Heart right ventricle (tissue), 16 donors: ENCODE measurements at places on chromosomes 3 and 15. TPM values are rescaled to one million over a fixed set of nuclear protein-coding genes. Genes with fewer than 3 reads are reported as not detected.

The PLS1 gene
- 2.5 TPM for total RNA-seq

The TUSC7 gene
- total RNA-seq, result not detected

The RETNLB gene
- total RNA-seq, result not detected

The LAMB2 gene
- total RNA-seq, result 803 TPM

The ITIH1 gene
- total RNA-seq, result not detected

The UQCC5 gene
- total RNA-seq, result 98.0 TPM

The POC1A gene
- total RNA-seq, result 0.89 TPM

The IL1RAP gene
- total RNA-seq, result 3.9 TPM

The SEMA5B gene
- 1.3 TPM for total RNA-seq

The CLDN18 gene
- total RNA-seq, result not detected

The C3orf22 gene
- not detected for total RNA-seq

The SAXO2 gene
- 4.1 TPM for total RNA-seq

The MKRN3 gene
- not detected for total RNA-seq

GRCh38 chr3:9826815-9827573, 16.8 kb downstream of the RPUSD3 start:
- no peaks in the 10 kb centered on the region for H3K36me3 ChIP-seq
- H3K27me3 ChIP-seq, result no peaks in the 10 kb centered on the region
- H3K4me1 ChIP-seq, result no peaks in the 10 kb centered on the region
- no peak overlapping the region for H3K27ac ChIP-seq

GRCh38 chr15:78944669-78945407, at the start of gene CTSH:
Gene CTSH, minus strand, starts transcription at chr15:78945046. Its CDS starts 65 bp downstream, at chr15:78944981.
- H3K4me3 ChIP-seq, result peak within 1 kb of the TSS; percentile 65
- H3K4me1 ChIP-seq, result peaks cover 39% of the 10 kb centered on the region
- DNase-seq, result peak; percentile 79
- no peaks in the 10 kb centered on the region for H3K27me3 ChIP-seq

- H3K4me1 ChIP-seq, result peaks cover 59% of the 10 kb centered on the region
- DNase-seq, result peak; percentile 31
- H3K36me3 ChIP-seq, result no peaks in the 10 kb centered on the region
- no peaks in the 10 kb centered on the region for H3K27me3 ChIP-seq
- peak overlapping the region; percentile 98 for H3K4me3 ChIP-seq
Measured at GRCh38 chr3:184155644-184156521, 706 bp downstream of the DVL3 start.

GRCh38 chr3:6260551-6261191, 600.2 kb upstream of the GRM7 start:
- no peaks in the 10 kb centered on the region for H3K36me3 ChIP-seq
- H3K27me3 ChIP-seq, result no peaks in the 10 kb centered on the region
- no peaks in the 10 kb centered on the region for H3K4me1 ChIP-seq

- H3K27ac ChIP-seq, result no peak overlapping the region
- no peak overlapping the region for H3K4me3 ChIP-seq
- no peaks in the 10 kb centered on the region for H3K27me3 ChIP-seq
Measured at GRCh38 chr15:95431518-95431917, 899.0 kb upstream of the NR2F2 start.

DNA sequence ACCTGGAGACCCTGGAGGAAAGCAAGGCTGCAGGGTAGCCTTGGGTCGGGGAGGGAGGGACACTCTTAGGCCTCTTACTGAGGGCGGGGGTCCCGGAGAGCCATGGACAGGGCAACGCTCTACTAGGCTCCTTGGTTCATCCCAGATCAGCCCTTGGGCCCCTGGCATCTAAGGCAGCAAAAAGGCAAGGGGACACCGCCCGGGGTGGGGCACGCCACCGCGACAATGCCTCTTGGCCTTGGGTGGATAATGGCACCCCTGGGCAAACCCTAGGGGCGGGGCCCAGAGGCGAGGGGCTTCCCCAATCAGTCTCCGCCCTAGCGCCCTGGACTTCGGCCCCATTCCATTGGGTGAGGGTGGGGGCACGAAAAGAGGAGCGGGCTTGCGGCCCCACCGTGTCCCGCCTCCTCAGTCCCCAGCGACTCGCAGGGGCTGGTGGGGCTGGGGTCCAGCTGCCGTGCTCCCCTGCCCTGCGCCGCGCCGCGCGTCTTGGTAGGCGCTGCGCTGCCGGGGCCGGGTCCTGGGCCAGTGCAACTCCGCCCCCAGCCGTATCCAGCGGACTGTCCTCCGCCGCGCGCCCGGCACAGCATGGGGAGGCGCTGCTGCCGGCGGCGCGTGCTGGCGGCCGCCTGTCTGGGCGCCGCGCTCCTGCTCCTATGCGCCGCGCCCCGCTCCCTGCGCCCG, at the start of gene CHST13:
TSS of gene CHST13 (plus strand) at position 411 of the 684 bp plus-strand sequence. CDS start at position 589, 178 bp downstream.
- H3K36me3 ChIP-seq, result no peaks in the 10 kb centered on the region
- no peaks in the 10 kb centered on the region for H3K27me3 ChIP-seq
- no peak within 1 kb of the TSS for H3K27ac ChIP-seq

DNA sequence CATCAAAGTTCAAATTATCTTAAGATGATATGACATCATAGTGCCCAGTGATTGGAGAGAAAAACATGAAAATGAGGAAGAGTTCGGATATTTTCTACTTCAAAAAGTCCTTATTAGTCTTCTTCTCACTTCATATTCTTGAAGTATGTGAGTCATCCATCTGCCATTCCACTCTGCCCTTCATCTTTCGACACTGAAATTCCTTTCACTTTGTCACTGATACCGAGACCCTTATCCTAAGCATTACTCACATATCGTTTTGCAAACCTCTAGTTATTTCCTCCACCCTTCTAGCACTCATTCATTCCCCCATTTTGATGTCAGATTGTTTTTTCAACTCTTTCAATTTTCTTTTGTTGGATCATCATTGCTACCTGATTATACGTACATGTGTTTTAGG, 4.0 kb downstream of the OR5H14 start:
- H3K36me3 ChIP-seq, result no peaks in the 10 kb centered on the region
- DNase-seq, result no peak
- H3K27me3 ChIP-seq, result no peaks in the 10 kb centered on the region
- no peaks in the 10 kb centered on the region for H3K4me1 ChIP-seq

GRCh38 chr3:44624749-44625480, at the start of gene ZNF197:
Gene ZNF197, plus strand, starts transcription at chr3:44625036. Its CDS starts 4,119 bp downstream, at chr3:44629155.
- no peaks in the 10 kb centered on the region for H3K36me3 ChIP-seq
- H3K4me1 ChIP-seq, result peaks cover 41% of the 10 kb centered on the region
- DNase-seq, result peak; percentile 82
- peak within 1 kb of the TSS; percentile 96 for H3K27ac ChIP-seq
- no peaks in the 10 kb centered on the region for H3K27me3 ChIP-seq

DNA sequence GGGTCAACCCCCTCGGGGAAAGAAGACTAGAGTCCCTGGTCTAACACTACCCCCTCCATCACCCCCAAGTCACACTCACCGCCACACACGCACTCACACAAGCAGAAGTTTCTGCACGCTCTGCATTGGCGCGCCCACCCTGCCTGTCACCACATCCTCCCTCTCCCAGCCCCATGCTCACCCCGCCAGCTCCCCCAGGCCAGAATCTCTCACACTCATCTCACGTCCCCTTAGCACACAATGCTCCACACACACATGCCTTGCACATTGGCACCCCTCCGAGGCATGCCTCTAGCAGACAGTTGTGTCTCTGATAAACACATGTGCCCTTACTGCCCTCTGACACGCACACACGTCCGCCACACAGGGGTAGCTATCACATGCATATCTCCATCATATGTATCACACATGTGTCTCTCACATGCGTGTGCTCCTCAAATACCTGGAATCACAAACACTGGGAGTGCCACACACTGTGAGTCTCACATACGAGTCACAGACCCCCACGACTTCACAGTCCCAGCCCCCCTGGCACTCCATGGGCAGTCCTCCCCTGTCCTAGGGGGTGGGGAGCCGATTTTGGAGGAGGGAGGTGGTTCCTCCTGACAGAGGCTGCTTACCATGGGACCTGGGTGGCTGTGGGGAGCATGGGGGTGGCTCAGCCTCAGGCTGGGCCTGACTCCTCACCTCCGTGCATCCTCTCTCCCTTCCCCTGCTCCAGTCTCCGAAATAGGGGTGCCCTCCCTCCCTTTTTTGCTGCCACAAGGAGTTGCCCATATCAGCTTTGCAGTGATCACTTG, 898 bp downstream of the FBLN2 start:
- H3K4me1 ChIP-seq, result peaks cover 16% of the 10 kb centered on the region
- peaks cover 13% of the 10 kb centered on the region for H3K27me3 ChIP-seq
- H3K36me3 ChIP-seq, result no peaks in the 10 kb centered on the region
- peak overlapping the region; percentile 40 for H3K4me3 ChIP-seq
- DNase-seq, result no peak

GRCh38 chr3:52026041-52026440, 30.3 kb downstream of the DUSP7 start:
- H3K27me3 ChIP-seq, result no peaks in the 10 kb centered on the region
- DNase-seq, result no peak
- H3K4me1 ChIP-seq, result peaks cover 73% of the 10 kb centered on the region
- H3K4me3 ChIP-seq, result no peak overlapping the region
- no peaks in the 10 kb centered on the region for H3K36me3 ChIP-seq

GRCh38 chr3:128193168-128193567, 39.9 kb downstream of the EEFSEC start:
- H3K36me3 ChIP-seq, result no peaks in the 10 kb centered on the region
- H3K4me3 ChIP-seq, result no peak overlapping the region
- no peak for DNase-seq
- no peaks in the 10 kb centered on the region for H3K27me3 ChIP-seq

DNA sequence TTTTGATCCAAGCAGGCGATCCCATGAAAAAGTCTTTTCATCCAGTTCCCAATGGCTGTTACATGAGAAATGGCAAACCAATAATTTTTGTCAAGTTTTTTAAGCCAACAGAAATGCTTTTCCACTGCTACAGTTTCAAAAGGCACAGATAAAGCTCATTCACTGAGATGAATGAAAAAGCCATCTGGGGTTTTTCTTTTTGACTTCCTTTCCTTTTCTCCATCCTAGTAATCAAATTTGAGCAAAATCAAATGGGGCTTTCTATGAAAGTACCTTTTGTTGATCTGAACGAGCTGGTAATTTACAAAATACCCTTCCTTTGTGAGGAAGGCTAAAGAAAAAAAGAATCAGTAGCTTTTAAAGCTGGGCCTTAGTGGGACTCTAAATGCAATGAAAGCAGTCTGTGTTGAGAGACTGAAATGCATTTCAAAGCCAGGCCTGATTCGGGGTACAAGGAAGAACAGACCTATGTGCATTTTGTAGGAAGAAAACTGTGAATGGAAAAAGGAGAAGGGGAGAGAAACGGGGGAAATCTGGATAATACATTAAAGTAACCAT, 185.2 kb upstream of the DNAJC19 start:
- H3K4me3 ChIP-seq, result no peak overlapping the region
- no peak for DNase-seq
- H3K27me3 ChIP-seq, result no peaks in the 10 kb centered on the region
- no peaks in the 10 kb centered on the region for H3K4me1 ChIP-seq
- H3K36me3 ChIP-seq, result no peaks in the 10 kb centered on the region
- H3K27ac ChIP-seq, result no peak overlapping the region

DNA sequence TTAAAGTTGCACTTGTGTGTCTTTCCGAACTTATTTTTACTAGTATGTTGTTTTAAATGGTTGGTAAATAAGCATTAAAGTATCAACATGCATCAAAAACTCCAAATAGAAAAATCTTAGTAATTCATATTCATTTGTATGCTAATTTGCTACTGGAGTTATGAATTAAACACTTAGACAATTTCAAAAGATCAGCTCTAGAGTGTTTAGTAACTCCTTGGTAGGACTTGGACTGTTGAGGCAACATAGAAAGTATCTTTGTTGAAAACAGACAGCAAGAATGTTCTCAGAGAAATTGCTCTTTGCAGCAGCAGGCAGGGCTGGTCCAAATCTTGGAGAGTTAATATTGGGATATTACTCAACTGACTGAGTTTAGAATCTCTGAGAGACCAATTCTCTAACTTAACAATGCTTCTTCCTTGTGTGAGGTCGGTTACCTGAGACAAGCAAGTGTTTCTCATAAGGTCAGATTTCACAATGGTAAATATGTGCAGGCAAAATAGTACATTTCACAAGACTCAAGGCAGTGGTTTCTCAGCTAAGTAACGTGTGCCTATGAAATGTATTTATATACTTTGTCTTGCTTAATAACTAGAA, 147.8 kb upstream of the IL12A start:
- H3K27ac ChIP-seq, result no peak overlapping the region
- H3K27me3 ChIP-seq, result no peaks in the 10 kb centered on the region
- no peak for DNase-seq
- H3K4me3 ChIP-seq, result no peak overlapping the region

DNA sequence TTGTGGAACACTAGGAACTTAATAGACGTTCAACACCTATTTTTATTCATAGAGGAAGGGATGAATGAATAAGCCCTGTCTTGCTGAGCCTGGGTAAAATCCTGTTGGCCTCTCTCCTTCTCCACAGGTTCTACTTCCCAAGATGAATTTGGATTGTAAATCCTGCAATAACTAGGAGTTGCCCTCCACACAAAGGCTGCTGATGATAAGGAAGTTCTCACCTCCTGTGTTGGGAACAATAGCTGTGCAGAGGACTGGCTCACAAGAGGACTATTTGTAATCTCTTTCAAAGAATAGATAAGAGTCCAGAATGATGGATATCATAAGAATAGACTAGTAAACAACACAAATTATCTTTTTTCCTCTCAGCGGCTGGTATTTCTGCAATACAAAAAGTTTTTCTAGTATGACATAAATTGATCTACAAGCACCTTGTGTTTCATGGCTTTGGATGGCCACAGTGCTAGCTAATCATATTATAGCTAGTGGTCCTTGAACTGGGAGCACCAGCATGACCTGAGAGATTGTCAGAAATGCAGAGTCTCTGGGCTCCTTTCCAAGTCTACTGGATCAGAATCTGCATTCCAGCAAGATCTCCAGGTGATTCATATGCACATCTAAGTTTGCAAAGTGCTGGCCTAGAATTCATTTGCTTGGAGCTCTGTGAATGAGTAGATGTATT, 28.1 kb upstream of the COL6A6 start:
- H3K27ac ChIP-seq, result no peak overlapping the region
- no peak for DNase-seq
- H3K4me1 ChIP-seq, result no peaks in the 10 kb centered on the region

DNA sequence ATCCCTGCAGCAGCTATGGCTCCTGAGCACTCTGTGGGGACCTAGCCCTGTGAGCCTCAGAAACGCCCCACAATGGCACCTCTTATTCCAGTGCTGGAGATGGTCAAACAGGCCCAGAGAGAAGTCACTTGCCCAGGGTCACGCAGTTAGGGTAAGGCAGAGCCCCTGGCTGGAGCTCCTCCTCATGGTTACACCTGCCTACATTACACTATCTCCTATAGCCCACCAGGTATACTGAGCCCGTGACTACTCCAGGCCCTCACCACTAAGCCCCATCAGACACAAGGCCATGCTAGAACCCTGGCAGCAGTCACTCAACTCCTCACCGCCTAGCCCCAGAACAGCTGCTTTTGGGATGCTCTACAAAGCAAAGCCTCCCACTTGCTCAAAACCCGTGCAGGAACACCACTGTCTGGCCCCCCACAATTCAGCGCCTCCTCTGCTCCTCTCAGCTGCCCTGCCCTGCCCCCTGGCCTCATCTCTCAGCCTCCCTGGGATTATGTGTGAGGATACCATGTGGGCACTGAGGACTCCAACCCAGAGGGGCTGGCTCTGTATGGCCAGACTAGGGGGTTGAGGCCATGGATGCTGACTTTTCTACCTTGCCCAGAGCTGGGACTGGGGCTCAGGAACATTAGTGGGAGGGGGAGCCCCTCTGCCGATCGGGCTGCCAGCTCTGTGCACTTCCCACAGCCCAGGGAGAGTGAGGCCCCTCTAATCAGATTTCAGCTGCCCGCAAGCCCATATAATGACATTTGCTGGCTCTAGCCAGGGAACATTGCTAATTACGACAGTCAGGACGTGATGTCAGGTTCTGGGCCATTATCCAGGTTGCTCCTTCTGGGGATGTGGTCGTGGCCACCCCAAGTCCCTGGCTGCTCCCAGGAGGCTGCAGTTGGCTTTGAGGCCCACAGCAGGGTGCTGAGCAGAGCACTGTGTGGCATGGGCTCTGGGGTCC, 4.0 kb downstream of the NT5DC2 start:
- peak; percentile 84 for DNase-seq
- peak overlapping the region; percentile 85 for H3K27ac ChIP-seq
- no peaks in the 10 kb centered on the region for H3K27me3 ChIP-seq
- no peak overlapping the region for H3K4me3 ChIP-seq
